Type B pancreatic cell (in vitro differentiated cells): ENCODE measurements at places on chromosomes 12 and 14. TPM values are rescaled to one million over a fixed set of nuclear protein-coding genes. Genes with fewer than 3 reads are reported as not detected.

DNA sequence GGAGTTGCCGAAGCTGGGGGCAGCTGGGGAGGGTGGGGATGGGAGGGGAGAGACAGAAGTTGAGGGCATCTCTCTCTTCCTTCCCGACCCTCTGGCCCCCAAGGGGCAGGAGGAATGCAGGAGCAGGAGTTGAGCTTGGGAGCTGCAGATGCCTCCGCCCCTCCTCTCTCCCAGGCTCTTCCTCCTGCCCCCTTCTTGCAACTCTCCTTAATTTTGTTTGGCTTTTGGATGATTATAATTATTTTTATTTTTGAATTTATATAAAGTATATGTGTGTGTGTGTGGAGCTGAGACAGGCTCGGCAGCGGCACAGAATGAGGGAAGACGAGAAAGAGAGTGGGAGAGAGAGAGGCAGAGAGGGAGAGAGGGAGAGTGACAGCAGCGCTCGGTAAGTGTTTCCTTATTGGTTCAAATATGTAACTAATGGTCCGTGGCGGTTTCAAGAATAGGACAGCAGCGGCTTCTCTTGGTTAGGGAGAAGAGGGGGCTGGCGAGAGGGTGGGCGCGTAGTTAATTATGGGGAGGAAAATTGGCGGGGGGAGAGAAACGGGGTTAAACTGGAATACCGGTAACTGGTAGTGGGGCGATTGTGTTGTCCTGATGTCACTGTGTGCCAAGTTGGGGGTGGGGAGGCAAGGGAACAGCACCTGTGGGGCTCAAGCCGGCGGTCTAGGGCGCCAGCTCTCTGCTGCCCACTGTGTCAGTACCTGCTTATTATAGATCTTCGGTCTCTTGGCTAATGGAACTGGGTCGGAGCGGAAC, 8.4 kb downstream of the HOXC8 start:
- peaks cover 4% of the 10 kb centered on the region for H3K36me3 ChIP-seq
- no peak for DNase-seq
- H3K4me3 ChIP-seq, result peak overlapping the region; percentile 86
- peak overlapping the region; percentile 77 for H3K27ac ChIP-seq
- peaks cover 17% of the 10 kb centered on the region for H3K4me1 ChIP-seq

DNA sequence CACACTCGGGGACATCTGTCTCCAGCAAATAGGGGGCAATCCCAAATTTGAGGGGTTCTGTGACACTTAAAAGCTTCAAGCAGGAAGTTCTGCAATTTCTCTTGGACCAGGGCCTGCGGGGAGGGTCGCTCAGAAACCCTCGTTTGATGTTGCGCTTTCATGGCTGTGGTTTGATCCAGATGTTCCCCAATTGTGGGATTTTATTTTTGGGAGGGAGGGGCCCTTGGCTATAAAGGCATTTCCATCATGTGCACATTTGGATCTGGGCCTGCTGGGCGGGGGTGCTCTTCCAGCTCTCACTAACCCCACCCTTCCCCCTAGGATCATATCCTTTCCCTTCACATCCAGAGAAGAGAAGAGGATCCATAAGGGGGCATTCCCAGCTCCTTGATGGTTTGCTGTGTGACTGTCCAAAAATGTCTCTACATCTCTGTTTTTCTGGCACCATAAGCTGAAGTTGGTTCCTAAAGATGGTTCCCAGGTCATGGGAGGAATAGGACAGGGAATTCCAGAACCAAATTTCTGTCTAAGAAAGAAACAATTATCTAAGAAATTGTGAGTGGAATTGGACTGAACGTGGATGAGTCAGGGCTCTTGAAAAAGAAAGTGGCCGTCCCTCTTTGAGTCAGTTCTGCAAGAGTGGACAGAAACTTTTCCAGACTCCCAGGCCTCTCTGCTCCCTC, 47.2 kb downstream of the SMUG1 start:
- no peak overlapping the region for H3K4me3 ChIP-seq
- H3K4me1 ChIP-seq, result peaks cover 76% of the 10 kb centered on the region
- peaks cover 4% of the 10 kb centered on the region for H3K36me3 ChIP-seq
- DNase-seq, result no peak

- no peaks in the 10 kb centered on the region for H3K27me3 ChIP-seq
- DNase-seq, result no peak
- no peaks in the 10 kb centered on the region for H3K4me1 ChIP-seq
- H3K36me3 ChIP-seq, result no peaks in the 10 kb centered on the region
Measured at GRCh38 chr14:38791862-38792261, 311.2 kb downstream of the SEC23A start.

- H3K27ac ChIP-seq, result no peak overlapping the region
- no peaks in the 10 kb centered on the region for H3K36me3 ChIP-seq
- H3K4me1 ChIP-seq, result peaks cover 8% of the 10 kb centered on the region
- no peak for DNase-seq
- peak overlapping the region; percentile 79 for H3K4me3 ChIP-seq
Measured at GRCh38 chr14:104689881-104690711, 678 bp downstream of the INF2 start.

GRCh38 chr12:52020539-52021336, 14.0 kb downstream of the TAMALIN start:
- H3K4me1 ChIP-seq, result peaks cover 35% of the 10 kb centered on the region
- peaks cover 62% of the 10 kb centered on the region for H3K27me3 ChIP-seq
- peak overlapping the region; percentile 64 for H3K4me3 ChIP-seq

GRCh38 chr12:24045816-24046257, 96.4 kb upstream of the SOX5 start:
- no peak overlapping the region for H3K27ac ChIP-seq
- no peak for DNase-seq
- H3K4me1 ChIP-seq, result peaks cover 5% of the 10 kb centered on the region
- no peaks in the 10 kb centered on the region for H3K36me3 ChIP-seq
- no peak overlapping the region for H3K4me3 ChIP-seq

GRCh38 chr12:18071336-18071735, 18.7 kb downstream of the RERGL start:
- H3K27me3 ChIP-seq, result no peaks in the 10 kb centered on the region
- no peak overlapping the region for H3K27ac ChIP-seq
- DNase-seq, result no peak
- no peak overlapping the region for H3K4me3 ChIP-seq

ERP27 gene
- total RNA-seq, result 12.4 and 42.3 TPM in 2 replicates
